Renal cortical epithelial cell (primary cell): ENCODE measurements at places on chromosomes 16 and 17.

DNA sequence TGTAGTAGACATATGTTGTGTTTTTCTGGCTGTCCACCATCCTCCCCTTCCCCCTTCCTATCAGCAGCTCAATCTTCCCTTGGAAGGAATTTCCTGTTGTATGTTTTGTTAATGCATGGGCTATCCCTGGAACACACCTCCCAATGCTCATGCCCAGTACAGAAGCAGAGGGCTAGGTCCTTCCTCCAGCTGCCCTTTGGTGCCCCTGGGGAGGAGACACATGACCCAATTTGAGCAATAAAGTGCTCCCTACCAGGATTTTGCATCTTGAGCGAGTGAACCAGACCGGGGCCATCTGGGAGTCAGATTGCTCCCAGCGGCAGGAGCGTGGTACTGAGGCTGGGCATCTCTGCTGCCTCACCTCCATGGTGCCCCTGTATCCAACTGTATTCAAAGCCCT lies 141.5 kb upstream of the MED13 start:
- DNase-seq = no peak

- DNase-seq = peak; percentile 97
These were observed 19.0 kb upstream of the CSNK1D start for GRCh38 chr17:82292251-82293154.

DNA sequence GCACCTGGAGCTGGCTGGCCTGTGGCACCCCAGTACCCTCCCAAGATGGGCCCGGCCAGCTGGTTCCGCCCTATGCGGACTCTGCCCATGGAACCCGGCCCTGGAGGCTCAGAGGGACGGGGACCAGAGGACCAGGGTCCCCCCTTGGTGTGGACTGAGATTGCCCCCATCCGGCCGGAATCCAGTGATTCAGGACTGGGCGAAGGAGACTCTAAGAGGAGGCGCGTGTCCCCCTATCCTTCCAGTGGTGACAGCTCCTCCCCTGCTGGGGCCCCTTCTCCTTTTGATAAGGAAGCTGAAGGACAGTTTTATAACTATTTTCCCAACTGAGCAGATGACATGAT lies 12.0 kb downstream of the TBX21 start:
- DNase-seq = no peak

DNA sequence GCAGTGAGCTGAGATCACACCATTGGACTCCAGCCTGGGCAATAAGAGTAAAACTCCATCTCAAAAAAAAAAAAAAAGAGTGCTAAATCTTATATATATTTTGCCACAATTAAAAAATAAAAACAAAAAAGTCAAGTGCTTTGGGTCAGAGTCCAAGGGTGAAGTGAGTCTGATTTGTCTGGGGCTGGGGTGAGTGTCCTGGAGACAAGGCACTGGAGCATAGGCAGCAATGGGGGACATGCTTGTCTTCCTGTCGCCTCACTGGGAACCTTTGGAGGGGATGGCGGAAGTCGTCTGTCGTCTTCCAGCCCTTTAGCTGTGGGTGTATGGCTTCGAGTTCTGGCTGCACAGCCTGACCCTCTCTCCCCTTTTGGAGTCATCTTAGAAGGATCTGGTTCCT lies 167.1 kb downstream of the NTN1 start:
- no peak for DNase-seq

- peak; percentile 97 for DNase-seq
These were observed at the start of gene CES4A for GRCh38 chr16:66988197-66988788. Gene CES4A (plus strand): TSS chr16:66988589. CDS start chr16:66988773, 184 bp downstream.

GRCh38 chr17:50045154-50045553 lies 10.8 kb upstream of the ITGA3 start:
- DNase-seq = peak; percentile 82

DNA sequence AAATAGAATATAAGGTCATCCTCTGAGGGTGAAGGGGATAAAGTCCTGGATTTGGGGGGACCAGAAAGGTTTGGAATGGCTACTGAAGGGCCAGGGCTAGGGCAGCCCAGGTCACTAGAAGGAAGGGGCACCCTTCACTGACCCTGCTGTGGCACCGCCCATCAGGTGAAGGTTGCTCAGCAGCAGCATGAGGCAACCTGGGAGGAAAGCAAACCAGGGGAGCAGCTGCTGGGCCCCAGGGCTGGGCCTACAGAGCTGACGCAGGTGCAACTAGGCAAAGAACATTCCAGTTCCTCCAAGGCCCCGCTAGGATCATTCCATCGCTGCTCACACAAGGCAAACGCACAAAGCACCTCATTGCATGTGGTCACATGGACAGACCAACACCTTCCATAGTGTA lies 3.4 kb upstream of the HSBP1 start:
- DNase-seq = no peak

GRCh38 chr16:31063843-31064611 lies 10.0 kb downstream of the ZNF668 start:
- DNase-seq = no peak

DNA sequence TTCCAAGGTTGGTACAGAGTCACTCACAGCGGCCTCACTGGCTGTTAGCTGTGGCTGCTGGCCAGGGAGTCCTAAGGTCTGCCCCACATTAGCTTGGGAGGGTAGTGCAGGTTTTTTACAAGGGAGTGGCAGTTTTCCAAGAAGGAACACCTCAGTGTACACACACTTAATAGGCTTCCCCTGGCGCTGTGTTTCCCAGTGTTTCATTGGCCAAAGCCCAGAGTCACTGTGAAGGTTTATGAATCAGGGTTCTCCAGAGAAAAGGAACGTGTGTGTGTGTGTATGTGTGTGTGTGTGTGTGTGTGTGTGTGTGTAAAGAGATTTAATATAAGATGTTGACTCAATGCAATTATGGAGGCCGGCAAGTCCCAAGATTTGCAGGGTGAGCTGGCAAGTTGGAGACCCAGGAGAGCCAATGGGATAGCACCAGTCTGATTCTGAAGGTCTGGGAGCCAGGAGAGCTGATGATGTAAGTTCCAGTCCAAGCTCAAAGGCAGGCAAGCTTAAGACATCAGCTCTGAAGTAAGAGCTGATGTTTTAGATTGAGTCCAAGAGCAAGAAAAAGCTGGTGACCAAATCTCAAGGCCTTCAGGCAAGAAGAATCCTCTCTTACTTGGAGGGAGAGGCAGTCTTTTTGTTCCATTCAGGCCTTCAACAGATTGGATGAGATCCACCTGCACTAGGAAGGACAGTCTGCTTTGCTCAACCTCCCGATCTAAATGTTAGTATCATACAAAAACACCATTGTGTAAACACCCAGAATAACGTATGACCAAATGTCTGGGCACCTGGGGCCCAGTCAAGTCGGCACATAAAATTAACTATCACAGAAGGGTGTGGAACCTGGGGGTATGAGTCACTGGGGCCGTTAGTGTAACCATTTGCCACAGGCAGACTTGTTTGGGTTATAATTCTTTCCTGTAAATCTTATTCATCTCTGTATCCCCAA lies 206.8 kb downstream of the PRKCA start:
- peak; percentile 92 for DNase-seq

- DNase-seq = no peak
These were observed 5.9 kb upstream of the SLC13A2 start for GRCh38 chr17:28467456-28468025.

DNA sequence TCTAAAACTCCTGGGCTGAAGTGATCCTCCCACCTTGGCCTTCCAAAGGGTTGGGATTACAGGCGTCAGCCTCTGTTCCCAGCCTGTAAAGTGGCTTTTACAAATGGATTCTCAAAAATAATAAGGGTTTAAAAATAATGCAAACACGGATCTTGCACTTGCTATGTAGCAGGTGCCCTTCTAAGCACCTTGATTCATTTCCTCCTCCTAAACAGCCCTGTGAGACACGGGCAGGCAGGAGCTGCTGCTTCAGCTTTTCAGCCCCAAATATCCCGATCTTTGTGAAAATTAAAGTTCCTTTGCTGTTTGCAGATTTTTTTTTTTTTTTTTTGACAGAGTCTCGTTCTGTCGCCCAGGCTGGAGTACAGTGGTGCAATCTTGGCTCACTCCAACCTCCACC lies 31.7 kb downstream of the NAGPA start:
- no peak for DNase-seq

GRCh38 chr17:40824015-40824832 lies 1.8 kb upstream of the KRT10 start:
- DNase-seq = no peak

- no peak for DNase-seq
These were observed 29.2 kb downstream of the TTLL6 start for GRCh38 chr17:48787828-48788227.

GRCh38 chr16:47492428-47493377 lies 31.6 kb downstream of the PHKB start:
- no peak for DNase-seq

DNA sequence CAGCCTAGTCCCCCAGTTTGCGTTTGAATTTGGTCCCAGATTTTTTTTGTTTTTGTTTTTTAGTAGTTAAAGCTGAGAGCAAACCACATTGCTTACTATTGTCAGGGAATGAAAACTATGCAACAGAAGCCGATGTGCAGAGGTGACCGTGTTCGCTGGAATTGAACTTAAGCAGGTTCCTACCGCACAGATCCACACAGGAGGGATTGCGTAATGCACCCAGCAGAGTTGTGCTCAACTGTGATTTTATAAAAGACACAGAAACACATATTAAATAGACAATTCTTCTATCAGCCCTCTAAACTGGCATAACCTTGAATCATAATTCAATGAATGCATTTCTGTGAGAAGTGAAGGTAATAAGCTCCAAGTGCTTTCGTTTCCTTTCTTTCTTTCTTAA lies 443.0 kb downstream of the WWOX start:
- no peak for DNase-seq

- DNase-seq = no peak
These were observed 17.8 kb upstream of the MPHOSPH6 start for GRCh38 chr16:82187829-82188228.

DNA sequence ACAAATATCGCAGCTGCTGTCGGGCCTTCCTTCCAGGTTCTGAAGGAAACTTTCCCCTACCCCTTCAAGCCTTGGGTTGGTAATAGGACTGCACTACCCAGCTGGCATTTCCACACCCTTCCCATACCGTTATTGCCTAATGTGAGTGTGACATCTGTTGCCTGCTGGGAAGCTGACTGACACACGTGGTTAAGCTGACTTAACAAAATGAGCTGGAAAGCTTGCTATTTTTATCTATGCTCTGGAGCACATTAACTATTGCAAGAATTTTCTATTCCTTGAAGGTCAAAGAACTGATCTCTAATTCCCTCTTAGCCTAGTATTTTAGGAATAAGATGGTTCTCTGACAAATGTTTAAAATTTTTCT lies 79.5 kb downstream of the PMP22 start:
- DNase-seq = no peak

DNA sequence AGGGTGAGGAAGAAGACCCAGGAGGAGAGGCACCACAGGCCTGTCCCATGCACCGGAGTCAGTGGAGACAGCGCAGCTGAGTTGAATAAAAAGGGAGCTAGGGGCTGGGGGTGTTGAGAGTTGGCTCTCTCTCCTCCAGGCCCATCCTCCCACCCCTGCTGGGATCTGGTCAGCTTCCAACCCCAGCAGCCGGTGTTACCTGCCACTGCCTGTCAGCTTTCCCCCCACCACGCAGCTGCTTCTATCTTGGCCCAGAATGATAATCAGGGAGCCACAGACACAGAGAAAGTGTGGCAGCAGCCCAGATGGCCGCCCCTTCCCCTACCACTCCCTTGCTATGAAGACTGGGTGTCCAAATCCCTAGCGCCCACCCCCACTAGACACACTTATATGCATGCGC lies 120.6 kb upstream of the RPL38 start:
- DNase-seq = no peak

DNA sequence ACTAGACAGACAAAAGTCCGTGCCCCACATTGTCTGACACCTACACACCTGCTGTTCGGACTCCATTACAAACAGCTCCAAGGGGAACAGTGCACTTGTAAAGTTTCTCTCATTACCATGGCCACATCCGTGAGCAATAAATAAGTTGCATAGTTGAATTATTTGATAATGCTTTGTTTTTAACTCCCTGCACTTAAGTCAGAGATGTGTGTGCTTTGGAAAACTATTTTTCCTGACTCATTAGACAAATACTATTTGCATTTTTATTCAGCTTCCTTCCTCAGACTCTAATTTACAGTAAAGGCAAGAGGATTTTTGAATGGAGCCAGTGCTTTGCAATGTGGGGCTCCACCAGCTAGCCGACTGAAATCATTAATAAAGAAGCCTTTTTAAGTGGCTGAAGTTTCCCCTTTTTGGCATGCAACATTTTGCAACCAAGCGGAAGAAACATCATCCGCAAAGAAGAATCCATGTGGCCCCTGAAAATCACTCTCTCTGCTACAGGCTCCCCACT lies 6.5 kb upstream of the CCL2 start:
- peak; percentile 97 for DNase-seq

- no peak for DNase-seq
These were observed 431.4 kb downstream of the SHISA9 start for GRCh38 chr16:13332713-13333255.

GRCh38 chr17:64998436-64999190 lies 57.9 kb downstream of the GNA13 start:
- DNase-seq = no peak

DNA sequence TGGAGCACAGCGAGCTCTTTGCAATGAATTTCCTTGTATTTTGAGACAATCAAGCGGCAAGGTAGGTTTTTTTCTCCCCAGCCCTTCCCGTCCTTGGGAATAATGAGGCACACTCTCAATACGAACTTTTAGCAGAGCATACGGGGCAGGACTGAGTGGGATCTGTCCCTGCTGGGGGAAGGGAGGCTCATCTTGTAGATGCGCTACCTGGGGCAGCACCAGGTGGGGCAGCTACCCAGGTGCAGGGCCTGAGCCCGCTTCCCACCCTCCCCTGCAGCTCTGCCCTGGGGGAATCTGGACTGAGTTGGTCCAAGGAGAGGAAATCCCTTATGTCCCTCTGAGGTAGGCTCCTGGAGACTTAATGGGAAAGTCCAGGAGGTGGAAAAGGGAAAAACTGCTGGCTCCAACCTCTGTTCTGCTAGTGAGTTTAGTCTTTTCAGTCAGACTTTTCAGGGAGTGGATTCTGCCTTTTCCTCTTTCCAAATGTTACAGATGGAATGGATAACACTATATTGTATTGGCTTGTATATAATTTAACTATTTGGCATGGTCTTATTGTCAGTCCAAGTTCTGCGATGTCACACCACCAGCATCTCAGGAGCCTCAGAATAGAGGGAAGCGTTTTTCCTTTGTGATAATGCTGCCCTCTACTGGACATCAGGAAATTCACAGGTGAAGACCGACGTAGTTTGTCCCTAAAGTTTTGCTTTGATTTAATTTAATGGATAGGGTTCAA lies 9.6 kb upstream of the CES1 start:
- DNase-seq = peak; percentile 32

DNA sequence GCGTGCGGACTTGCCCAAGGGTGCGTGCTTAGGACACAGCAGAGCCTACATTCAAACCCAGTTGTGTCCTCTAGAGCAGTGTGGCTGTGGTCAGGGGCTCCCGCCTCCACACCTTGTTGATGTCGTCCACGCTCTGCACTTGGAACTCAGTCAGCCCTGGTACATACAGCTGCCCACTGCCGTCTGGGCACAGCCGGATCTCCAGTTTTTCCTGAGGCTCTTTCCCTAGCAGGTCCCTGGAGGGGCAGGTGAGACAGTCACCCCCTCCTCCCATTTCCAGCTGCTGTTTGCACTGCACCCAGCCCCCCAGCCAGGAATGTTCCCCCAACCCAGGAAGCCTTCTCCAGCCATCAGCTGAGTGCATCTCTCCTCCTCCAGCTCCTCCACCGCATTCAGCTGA lies 25.7 kb downstream of the KATNB1 start:
- DNase-seq = no peak
